ENCODE measurements at places on chromosomes 5 and 9.

GRCh38 chr9:77927265-77927664 is 104.3 kb downstream of the GNAQ start:
- no peak for DNase-seq

DNA sequence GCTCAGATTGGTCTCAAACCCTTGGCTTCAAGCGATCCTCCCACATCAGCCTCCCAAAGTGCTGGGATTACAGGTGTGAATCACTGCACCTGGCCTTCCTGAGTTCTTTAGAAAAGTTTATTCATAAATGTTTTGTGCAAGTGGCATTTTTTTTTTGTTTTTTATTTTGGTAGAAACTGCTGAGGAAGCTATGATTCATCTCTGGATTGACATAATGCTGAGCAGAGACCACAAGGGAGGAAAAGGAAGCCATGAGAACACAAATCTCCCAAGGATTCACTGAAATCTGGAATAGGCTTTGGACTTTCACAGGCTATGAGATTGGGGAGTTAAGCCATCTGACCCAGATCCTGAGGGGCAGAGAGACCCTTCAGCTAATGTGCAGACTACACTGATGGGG is 3.4 kb upstream of the SLC46A2 start:
- DNase-seq: no peak

DNA sequence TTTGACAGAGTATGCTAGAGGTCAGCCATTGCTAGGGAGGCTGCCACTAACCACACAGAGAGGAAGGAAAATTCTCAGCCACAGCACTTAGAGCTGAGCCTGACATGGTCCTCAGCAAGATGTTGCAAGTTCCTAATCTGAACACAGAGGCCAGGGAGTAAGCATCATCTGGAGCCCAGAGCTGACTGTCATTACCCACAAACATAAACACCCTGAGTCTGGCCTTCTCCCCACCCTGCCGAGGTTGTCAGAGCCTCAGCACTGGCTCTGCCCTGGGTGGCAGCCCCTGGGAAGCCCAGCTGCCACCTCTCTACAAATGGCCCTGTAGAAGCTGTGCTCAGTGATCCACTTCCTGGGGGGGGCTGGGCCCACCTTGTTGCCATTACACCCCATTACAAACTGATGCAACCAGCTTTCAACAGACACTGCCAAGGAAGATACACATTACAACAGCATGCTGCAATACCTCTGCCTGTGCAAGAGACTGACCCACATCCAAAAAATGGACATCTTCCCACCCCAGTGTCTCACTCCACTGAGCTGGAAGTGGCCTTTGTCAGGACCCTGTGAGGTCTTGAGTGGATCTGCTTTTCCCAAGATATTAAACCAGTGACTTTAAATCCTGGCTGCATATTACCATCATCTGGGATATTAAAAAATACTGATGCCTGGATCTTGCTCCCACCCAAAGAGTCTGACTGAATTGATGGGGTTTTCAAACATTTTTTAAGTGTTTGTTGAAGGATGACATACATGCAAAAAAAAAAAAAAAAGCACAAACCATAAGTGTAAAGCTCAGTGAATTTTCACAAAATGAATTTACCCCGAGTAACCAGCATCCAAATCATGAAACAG is 33.0 kb downstream of the IRF1 start:
- no peak for DNase-seq

- DNase-seq: peak; percentile 32
These were observed 32.4 kb downstream of the LHX3 start for GRCh38 chr9:136172412-136173079.

DNA sequence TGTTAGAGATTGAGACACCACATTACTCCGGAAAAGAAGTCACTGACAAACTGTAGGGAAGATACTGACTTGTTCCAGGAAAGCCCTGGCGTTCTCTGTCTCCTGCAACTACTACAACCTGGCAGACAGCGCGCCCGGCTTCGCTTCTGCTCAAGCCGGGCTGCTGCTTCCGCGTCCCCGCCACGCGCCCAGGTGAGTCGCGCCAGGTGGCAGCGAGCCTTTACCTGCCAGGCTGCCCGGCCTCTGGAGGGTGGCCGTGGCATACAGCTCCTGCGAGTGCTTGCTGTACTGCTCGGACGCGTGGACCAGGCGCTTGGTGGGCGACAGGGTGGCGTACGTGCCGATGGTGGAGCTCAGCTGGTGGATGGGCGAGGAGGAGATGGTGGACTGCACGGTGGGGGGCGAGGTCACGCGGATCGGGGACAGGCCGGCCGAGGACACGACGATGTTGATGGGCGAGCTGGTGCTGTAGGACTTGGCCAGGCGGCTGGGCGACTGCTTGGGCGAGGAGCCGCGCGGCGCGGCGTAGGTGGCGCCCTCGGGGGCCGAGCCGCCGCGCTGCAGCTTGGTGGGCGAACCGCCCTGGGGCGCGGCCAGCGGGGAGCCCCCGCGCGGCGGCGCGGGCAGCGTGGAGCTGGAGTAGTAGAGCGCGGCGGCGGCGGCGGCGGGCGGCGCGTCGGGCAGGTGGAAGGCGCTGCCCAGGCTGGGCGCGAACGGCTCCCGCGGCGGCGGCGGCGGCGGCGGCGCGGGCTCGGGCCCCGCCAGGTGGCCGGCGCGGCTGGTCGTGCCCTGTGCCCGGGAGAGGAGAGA is 519.6 kb downstream of the CTNND2 start:
- DNase-seq: no peak

DNA sequence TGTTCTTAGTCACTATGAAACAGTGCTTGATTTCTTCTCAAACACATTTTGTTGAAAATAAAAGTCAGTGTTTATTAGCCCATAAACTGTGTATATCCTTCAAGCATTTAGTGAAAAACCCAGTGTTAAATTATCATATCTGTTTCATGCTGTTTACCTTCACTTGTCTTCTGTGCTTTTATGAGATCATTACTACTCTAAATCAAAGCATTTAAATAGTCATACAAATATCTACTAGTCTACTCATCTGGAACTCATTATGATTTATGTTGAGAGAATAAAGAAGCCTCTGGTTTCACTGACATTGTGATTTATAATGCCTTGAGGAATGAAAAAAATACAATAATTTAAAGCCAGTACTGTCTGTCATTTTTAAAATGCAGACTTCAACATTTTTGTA is 366.5 kb downstream of the SLCO4C1 start:
- DNase-seq: no peak

DNA sequence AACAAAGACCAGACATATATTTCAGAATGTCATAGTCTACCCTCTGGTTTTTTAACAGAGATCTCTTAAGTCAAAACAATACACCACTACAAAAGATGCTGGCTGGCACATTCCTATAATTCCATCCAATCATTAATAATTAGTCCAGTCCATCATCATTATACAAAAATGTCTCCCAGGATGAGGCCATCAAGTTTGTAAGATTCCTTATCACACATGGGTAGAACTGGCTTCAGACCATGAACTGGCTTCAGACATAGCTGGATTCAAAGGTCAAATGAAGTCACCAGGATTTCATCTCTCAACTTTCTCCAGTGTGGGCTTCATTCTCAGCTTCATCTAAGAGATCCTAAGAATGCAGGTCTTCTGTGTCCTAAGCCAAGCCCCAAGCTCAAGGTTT is 147.1 kb downstream of the ENC1 start:
- DNase-seq: no peak

All from NCI-H187 treated with DMSO at 0.1 percent for 48 hours (cell line).